Smooth muscle cell of the pulmonary artery (primary cell): ENCODE measurements at places on chromosomes 5 and 9. TPM values are rescaled to one million over a fixed set of nuclear protein-coding genes. Genes with fewer than 3 reads are reported as not detected.

CDC20B gene
- 0.07 TPM in 1 of 2 replicates, not detected in the other for total RNA-seq

SVEP1 gene
- total RNA-seq = 13.0 and 71.7 TPM in 2 replicates

SLC6A19 gene
- not detected in 2 replicates for total RNA-seq

NSUN2 gene
- 48.1 and 64.0 TPM in 2 replicates for total RNA-seq

DMRT3 gene
- total RNA-seq = not detected in 2 replicates

LCN1 gene
- total RNA-seq = 0.20 and 0.43 TPM in 2 replicates

CSF2 gene
- 1.9 TPM in 1 of 2 replicates, not detected in the other for total RNA-seq

MAST4 gene
- total RNA-seq = 12.8 and 25.1 TPM in 2 replicates

SIT1 gene
- 0.07 TPM in 1 of 2 replicates, not detected in the other for total RNA-seq

INSL4 gene
- total RNA-seq = not detected in 2 replicates

TMEM232 gene
- total RNA-seq = 0.79 and 3.3 TPM in 2 replicates

TMEM8B gene
- total RNA-seq = 7.0 and 8.5 TPM in 2 replicates

IL7R gene
- 5.4 and 9.8 TPM in 2 replicates for total RNA-seq

ANKRD20A1 gene
- total RNA-seq = not detected in 2 replicates

NAIP gene
- total RNA-seq = 2.2 and 2.3 TPM in 2 replicates

DOCK2 gene
- total RNA-seq = 1.5 and 2.0 TPM in 2 replicates

UGCG gene
- total RNA-seq = 114 and 163 TPM in 2 replicates

PTAR1 gene
- 79.2 and 81.3 TPM in 2 replicates for total RNA-seq

ZNF366 gene
- total RNA-seq = 0.07 TPM in 1 of 2 replicates, not detected in the other

ALDH7A1 gene
- 34.6 and 37.1 TPM in 2 replicates for total RNA-seq

SLCO4C1 gene
- not detected in 2 replicates for total RNA-seq

CCDC180 gene
- total RNA-seq = 0.76 and 2.4 TPM in 2 replicates

SPATA31E1 gene
- not detected in 2 replicates for total RNA-seq

TEK gene
- 3.4 and 15.5 TPM in 2 replicates for total RNA-seq

IL4 gene
- not detected in 2 replicates for total RNA-seq

SAXO1 gene
- total RNA-seq = under 0.01 TPM in 1 of 2 replicates, not detected in the other

LRRC19 gene
- total RNA-seq = not detected in 2 replicates

PAEP gene
- total RNA-seq = not detected in 2 replicates

FOXD4L3 gene
- 0.07 and 0.10 TPM in 2 replicates for total RNA-seq

ABO gene
- not detected in 2 replicates for total RNA-seq

WDR38 gene
- not detected in 2 replicates for total RNA-seq

PCDHB14 gene
- 1.6 and 2.1 TPM in 2 replicates for total RNA-seq

PARP8 gene
- 21.5 and 31.8 TPM in 2 replicates for total RNA-seq

COL27A1 gene
- 12.7 and 15.2 TPM in 2 replicates for total RNA-seq
